ENCODE measurements at places on chromosomes 3 and 15. TPM values are rescaled to one million over a fixed set of nuclear protein-coding genes. Genes with fewer than 3 reads are reported as not detected.

GRCh38 chr15:93716615-93717231 lies 514.6 kb upstream of the MCTP2 start:
- no peak for DNase-seq

GRCh38 chr3:69413551-69414207 lies 27.8 kb upstream of the FRMD4B start:
- DNase-seq: no peak

ANXA2 gene
- 767 TPM for total RNA-seq

CD86 gene
- total RNA-seq: 11.9 TPM

Measured in aorta (tissue), 5 donors.